ENCODE measurements at places on chromosomes 6 and 20.

GRCh38 chr6:130393306-130393705 is 27.5 kb downstream of the TMEM200A start:
- DNase-seq: no peak

DNA sequence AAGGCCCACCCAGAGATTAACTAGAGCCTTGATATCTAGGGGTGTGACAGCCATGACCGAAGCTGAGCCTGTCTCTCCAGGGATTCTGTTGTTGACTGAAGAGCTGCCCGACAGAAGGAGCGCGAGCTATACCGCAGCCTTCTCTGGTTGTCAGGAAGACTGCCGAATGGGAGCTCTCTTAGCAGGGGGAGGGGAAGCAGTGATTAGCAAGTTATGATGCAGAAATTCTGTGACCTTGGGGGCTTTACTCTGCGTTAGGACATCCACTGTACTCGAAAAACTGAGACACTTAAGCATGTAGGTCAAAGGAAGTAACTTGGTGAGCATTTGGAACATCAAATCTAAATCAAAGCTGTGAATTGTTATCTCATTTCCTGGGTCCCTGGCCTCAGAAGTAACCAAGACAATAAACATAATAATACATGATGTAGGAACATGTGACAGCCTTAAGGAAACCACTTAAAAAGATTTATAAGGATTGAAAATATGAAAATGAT is 84.7 kb downstream of the MAP3K4 start:
- no peak for DNase-seq

GRCh38 chr20:3092611-3093379 is 8.3 kb upstream of the AVP start:
- DNase-seq: no peak

- no peak for DNase-seq
Measured at GRCh38 chr6:84718038-84718955, 46.1 kb downstream of the TBX18 start.

- no peak for DNase-seq
Measured at GRCh38 chr20:35602851-35603495, 12.7 kb upstream of the SPAG4 start.

Measured in NCI-H1930 (cell line).